HCT116 (cell line): ENCODE measurements at places on chromosomes 4 and X. TPM values are rescaled to one million over a fixed set of nuclear protein-coding genes. Genes with fewer than 3 reads are reported as not detected.

Gene HPGDS
- not detected for total RNA-seq

Gene AMER1
- total RNA-seq: 2.8 TPM

- no peak for DNase-seq
Measured at GRCh38 chr4:61520681-61521160, 320.6 kb downstream of the ADGRL3 start.

GRCh38 chr4:24794916-24795665, at the start of gene SOD3:
Gene SOD3, plus strand, starts transcription at chr4:24795573. Its CDS starts 3,949 bp downstream, at chr4:24799522.
- no peak for DNase-seq

GRCh38 chrX:153063315-153063714, 7.0 kb downstream of the PNMA3 start:
- no peak for DNase-seq

- no peak for DNase-seq
Measured at GRCh38 chr4:151573945-151574344, 165.0 kb downstream of the FHIP1A start.

DNA sequence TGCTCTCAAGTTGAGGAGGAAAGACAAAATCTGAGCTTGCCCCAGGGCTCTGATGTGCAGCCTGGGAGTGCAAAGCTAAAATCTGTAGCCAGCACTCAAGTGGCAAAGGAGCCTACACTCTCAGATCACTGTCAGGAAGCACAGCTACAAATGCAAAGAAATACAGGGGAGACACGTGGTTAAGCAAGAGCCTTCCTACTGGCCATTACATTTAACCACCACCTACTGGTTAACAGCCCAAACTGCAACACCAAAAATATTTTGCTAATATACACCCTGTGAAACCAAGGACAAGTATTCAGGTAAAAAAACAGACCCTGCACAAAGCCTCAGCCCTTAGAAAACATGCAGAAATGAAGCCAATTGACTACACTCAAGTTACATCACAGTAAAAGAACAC, 170.4 kb upstream of the FGF16 start:
- no peak for DNase-seq

DNA sequence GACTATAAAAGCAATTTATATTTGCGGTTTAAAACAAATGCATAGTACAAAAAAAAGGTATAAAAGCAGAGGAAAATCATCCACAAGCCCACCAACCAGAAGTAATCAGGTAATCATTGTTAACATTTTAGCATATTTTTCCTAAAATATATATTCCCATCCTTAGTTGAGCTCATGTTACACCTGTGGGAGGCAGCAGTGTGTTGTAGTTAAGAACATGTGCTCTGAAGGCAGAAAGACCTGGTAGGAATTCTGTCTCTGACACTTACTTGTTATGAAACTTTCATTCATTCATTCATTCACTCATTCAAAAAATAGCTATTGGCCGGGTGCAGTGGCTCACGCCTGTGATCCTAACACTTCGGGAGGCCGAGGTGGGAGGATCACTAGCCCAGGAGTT, 15.4 kb upstream of the CDKL5 start:
- peak; percentile 21 for DNase-seq
